ENCODE measurements at places on chromosomes 4 and X.
A peak's percentile ranks its signal among the peaks of the same experiment; 100 is the strongest.

- peak overlapping the region; percentile 75 for H3K4me3 ChIP-seq
- peaks cover 26% of the 10 kb centered on the region for H3K27me3 ChIP-seq
- no peaks in the 10 kb centered on the region for H3K36me3 ChIP-seq
- H3K27ac ChIP-seq, result no peak overlapping the region
Measured at GRCh38 chr4:105895583-105896460, 551 bp downstream of the NPNT start.

- H3K4me3 ChIP-seq, result no peak overlapping the region
- no peak overlapping the region for H3K27ac ChIP-seq
- no peak for DNase-seq
- H3K27me3 ChIP-seq, result no peaks in the 10 kb centered on the region
Measured at GRCh38 chrX:24575496-24575895, 71.7 kb downstream of the PCYT1B start.

DNA sequence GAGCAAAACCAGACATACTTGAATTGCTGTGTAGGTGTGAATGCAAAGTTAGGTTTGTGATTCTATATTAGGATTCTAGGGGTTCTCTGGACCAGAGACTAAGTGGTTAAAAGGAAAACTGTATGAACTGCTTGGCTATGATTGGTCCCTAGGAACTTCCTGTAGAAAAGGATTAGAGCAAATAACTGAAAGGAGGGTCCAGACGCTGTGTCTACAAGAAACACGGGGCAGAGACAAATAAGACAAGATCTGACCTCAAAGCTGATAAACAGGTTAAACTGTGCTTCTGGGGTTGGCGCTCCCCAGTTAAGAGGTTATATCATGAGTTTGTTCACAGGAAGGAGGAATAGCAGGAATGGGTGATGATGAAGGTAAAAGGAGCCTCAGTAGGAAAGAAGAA is 183.6 kb downstream of the MGST2 start:
- H3K36me3 ChIP-seq, result no peaks in the 10 kb centered on the region
- H3K4me3 ChIP-seq, result no peak overlapping the region
- no peaks in the 10 kb centered on the region for H3K4me1 ChIP-seq
- DNase-seq, result no peak

DNA sequence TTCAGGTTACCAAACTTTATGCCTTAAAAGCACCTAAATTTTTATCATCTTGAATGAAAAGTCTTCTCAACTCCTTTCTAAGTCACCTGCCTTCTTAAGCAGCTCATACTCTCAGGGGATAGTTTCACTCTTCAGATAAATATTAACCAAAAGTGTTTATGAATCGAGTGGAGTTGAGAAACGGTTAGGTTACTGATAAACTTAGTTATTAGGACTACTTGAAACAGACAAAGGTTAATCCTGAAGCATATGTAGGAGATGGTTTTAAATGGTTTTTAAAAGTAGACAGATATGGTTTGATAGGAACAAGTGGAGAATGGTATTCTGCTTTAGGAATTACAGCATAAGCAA is 32.8 kb downstream of the CLDN22 start:
- H3K36me3 ChIP-seq, result peaks cover 23% of the 10 kb centered on the region
- H3K4me3 ChIP-seq, result no peak overlapping the region
- H3K4me1 ChIP-seq, result no peaks in the 10 kb centered on the region

GRCh38 chrX:105502336-105502735 is 281.8 kb upstream of the TEX13A start:
- no peaks in the 10 kb centered on the region for H3K27me3 ChIP-seq
- no peak for DNase-seq
- no peak overlapping the region for H3K27ac ChIP-seq
- H3K4me3 ChIP-seq, result no peak overlapping the region
- no peaks in the 10 kb centered on the region for H3K36me3 ChIP-seq

- no peak overlapping the region for H3K4me3 ChIP-seq
- H3K27ac ChIP-seq, result no peak overlapping the region
- DNase-seq, result no peak
- H3K27me3 ChIP-seq, result no peaks in the 10 kb centered on the region
- no peaks in the 10 kb centered on the region for H3K36me3 ChIP-seq
Measured at GRCh38 chr4:182224192-182224850, 18.9 kb upstream of the TENM3 start.

- no peaks in the 10 kb centered on the region for H3K27me3 ChIP-seq
- H3K27ac ChIP-seq, result no peak overlapping the region
- H3K36me3 ChIP-seq, result peaks cover 3% of the 10 kb centered on the region
- no peak for DNase-seq
Measured at GRCh38 chr4:153741541-153741940, 18.3 kb downstream of the RNF175 start.

DNA sequence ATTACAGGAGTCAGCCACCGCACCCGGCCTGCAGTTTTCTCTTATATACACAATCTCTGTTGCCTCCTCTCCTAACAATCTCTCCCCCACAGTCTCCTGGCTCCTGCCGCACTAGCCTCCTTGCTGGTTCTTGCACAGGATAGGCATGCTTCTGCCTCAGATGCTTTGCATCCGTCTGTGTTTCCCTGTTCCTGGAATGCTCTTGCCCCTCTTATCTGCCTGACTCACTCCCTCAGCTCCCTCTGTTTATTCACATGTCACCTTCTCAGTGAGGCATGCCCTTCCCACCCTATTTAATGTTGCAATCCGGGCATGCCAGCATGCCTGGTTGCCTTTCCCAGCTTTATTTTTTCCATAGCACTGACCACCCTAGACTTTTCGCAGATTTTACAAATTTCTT is 161.9 kb downstream of the PHF8 start:
- no peak for DNase-seq
- H3K27ac ChIP-seq, result no peak overlapping the region
- no peaks in the 10 kb centered on the region for H3K27me3 ChIP-seq
- H3K36me3 ChIP-seq, result no peaks in the 10 kb centered on the region
- H3K4me3 ChIP-seq, result no peak overlapping the region

DNA sequence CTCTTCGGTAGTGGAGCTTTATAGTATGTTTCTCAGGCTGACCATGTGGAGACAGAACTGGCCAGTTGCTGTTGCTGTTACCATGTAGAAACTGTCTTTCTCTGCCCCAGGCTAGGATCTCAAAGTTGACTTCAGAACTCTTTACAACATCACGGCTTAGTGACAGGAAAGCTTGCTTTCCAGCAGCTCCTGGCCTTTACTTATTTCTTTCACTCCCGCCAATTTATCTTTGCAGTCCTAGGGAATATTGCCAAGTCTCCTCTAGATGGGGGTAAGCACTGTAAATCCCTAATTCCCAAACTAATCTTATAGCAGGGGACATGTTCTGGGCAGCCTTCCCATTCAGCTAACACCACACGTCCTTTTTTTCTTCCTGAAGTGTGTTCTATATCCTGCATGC is 631.6 kb downstream of the SPRY1 start:
- H3K4me1 ChIP-seq, result no peaks in the 10 kb centered on the region
- DNase-seq, result no peak
- H3K4me3 ChIP-seq, result no peak overlapping the region
- no peak overlapping the region for H3K27ac ChIP-seq
- no peaks in the 10 kb centered on the region for H3K36me3 ChIP-seq
- H3K27me3 ChIP-seq, result no peaks in the 10 kb centered on the region

- H3K4me1 ChIP-seq, result no peaks in the 10 kb centered on the region
- no peak overlapping the region for H3K4me3 ChIP-seq
- no peak for DNase-seq
- H3K27me3 ChIP-seq, result no peaks in the 10 kb centered on the region
Measured at GRCh38 chr4:42637104-42637503, 19.8 kb downstream of the ATP8A1 start.

- H3K27ac ChIP-seq, result no peak overlapping the region
- no peak overlapping the region for H3K4me3 ChIP-seq
- H3K4me1 ChIP-seq, result no peaks in the 10 kb centered on the region
- no peaks in the 10 kb centered on the region for H3K36me3 ChIP-seq
- DNase-seq, result no peak
- no peaks in the 10 kb centered on the region for H3K27me3 ChIP-seq
Measured at GRCh38 chrX:13022926-13023325, 21.5 kb downstream of the FAM9C start.

- H3K4me3 ChIP-seq, result no peak overlapping the region
- DNase-seq, result no peak
- H3K27ac ChIP-seq, result no peak overlapping the region
- no peaks in the 10 kb centered on the region for H3K36me3 ChIP-seq
Measured at GRCh38 chr4:112119353-112119783, 25.9 kb upstream of the FAM241A start.

- DNase-seq, result no peak
- no peaks in the 10 kb centered on the region for H3K36me3 ChIP-seq
- H3K4me3 ChIP-seq, result no peak overlapping the region
- H3K27ac ChIP-seq, result no peak overlapping the region
Measured at GRCh38 chr4:19214591-19215186, 1037.0 kb upstream of the SLIT2 start.

GRCh38 chrX:97021680-97022079 is 138.0 kb downstream of the RPA4 start:
- H3K4me1 ChIP-seq, result no peaks in the 10 kb centered on the region
- H3K27ac ChIP-seq, result no peak overlapping the region
- no peaks in the 10 kb centered on the region for H3K36me3 ChIP-seq
- DNase-seq, result no peak
- no peak overlapping the region for H3K4me3 ChIP-seq
- no peaks in the 10 kb centered on the region for H3K27me3 ChIP-seq

GRCh38 chr4:41026971-41027370 is 187.4 kb downstream of the APBB2 start:
- DNase-seq, result no peak
- H3K27me3 ChIP-seq, result no peaks in the 10 kb centered on the region
- no peaks in the 10 kb centered on the region for H3K36me3 ChIP-seq

DNA sequence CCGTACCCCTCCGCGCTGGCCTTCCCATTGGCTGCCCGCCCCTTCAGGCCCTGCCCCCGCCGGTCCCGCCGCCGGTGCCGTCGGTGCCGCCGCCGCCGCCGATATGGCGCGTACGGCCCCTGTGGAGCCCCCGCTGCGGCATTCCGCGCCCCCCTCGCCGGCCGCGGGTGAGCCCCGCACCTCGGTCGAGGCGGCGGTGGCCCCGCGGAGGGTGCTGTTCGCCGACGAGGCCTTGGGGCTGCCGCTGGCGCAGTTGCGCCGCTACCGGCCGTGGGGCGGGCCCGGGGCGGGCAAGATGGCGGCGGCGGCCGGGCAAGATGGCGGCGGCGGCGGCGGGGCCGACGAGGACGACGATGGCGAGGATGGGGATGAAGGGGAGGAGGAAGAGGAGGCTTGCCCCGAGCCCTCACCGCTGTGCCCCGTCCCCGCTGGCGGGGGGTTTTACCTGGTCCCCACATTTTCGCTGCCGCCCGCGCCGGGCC is at the start of gene PPP1R3F:
PPP1R3F (plus strand) TSS at position 27 of the 482 bp plus-strand sequence; CDS start at position 104, 77 bp downstream.
- H3K4me1 ChIP-seq, result peaks cover 2% of the 10 kb centered on the region
- H3K36me3 ChIP-seq, result no peaks in the 10 kb centered on the region
- no peaks in the 10 kb centered on the region for H3K27me3 ChIP-seq
- DNase-seq, result no peak

GRCh38 chr4:121056066-121056465 is 16.3 kb downstream of the NDNF start:
- H3K4me1 ChIP-seq, result no peaks in the 10 kb centered on the region
- no peak overlapping the region for H3K4me3 ChIP-seq
- H3K27me3 ChIP-seq, result no peaks in the 10 kb centered on the region
- no peaks in the 10 kb centered on the region for H3K36me3 ChIP-seq
- DNase-seq, result no peak
- H3K27ac ChIP-seq, result no peak overlapping the region

DNA sequence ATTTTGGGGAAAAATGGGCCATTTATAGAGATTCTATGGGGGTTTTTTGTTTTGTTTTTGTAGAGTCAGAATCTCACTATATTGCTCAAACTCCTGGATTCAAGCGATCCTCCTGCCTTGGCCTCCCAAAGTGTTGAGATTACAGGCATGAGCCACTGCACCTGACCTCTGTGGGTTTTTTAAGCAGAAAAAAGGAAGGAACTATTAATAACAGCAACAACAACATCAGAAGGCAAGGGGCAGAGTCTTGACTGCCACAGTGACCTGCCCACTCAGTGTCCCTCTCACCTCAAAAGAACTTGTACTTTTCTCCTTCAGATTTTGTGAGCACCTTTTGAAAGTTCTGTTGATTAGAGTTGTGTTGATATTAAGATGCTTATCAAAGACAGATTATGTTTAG is 48.1 kb downstream of the FNIP2 start:
- H3K36me3 ChIP-seq, result no peaks in the 10 kb centered on the region
- H3K4me3 ChIP-seq, result no peak overlapping the region
- no peaks in the 10 kb centered on the region for H3K4me1 ChIP-seq
- DNase-seq, result no peak

- H3K4me3 ChIP-seq, result no peak overlapping the region
- H3K27me3 ChIP-seq, result no peaks in the 10 kb centered on the region
- H3K36me3 ChIP-seq, result no peaks in the 10 kb centered on the region
Measured at GRCh38 chrX:374596-374995, 12.1 kb downstream of the PPP2R3B start.

DNA sequence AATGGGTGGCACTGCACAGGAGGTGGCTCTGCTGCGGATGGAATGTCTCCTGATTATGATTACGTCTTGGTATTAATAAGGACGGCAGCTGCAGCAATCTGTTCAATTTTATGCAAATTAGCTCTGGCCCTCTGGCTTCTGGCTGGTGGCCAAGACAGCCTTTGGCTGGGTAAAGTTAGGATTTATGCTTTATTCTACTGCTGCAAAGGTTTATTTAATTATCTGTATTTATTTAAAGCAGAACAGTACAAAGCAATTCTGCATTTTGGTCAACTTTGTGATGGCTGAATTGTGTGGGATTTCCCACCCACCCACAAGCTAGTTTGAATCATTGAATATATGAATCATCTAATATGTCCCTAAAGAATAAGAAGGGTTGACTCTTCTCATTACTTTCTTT is 745.6 kb upstream of the FAM241A start:
- H3K4me1 ChIP-seq, result no peaks in the 10 kb centered on the region
- no peak for DNase-seq
- H3K27me3 ChIP-seq, result no peaks in the 10 kb centered on the region
- H3K27ac ChIP-seq, result no peak overlapping the region

- H3K27me3 ChIP-seq, result no peaks in the 10 kb centered on the region
- H3K4me3 ChIP-seq, result no peak overlapping the region
- H3K36me3 ChIP-seq, result no peaks in the 10 kb centered on the region
- no peak overlapping the region for H3K27ac ChIP-seq
- no peaks in the 10 kb centered on the region for H3K4me1 ChIP-seq
Measured at GRCh38 chr4:89727238-89727637, 109.7 kb downstream of the SNCA start.

DNA sequence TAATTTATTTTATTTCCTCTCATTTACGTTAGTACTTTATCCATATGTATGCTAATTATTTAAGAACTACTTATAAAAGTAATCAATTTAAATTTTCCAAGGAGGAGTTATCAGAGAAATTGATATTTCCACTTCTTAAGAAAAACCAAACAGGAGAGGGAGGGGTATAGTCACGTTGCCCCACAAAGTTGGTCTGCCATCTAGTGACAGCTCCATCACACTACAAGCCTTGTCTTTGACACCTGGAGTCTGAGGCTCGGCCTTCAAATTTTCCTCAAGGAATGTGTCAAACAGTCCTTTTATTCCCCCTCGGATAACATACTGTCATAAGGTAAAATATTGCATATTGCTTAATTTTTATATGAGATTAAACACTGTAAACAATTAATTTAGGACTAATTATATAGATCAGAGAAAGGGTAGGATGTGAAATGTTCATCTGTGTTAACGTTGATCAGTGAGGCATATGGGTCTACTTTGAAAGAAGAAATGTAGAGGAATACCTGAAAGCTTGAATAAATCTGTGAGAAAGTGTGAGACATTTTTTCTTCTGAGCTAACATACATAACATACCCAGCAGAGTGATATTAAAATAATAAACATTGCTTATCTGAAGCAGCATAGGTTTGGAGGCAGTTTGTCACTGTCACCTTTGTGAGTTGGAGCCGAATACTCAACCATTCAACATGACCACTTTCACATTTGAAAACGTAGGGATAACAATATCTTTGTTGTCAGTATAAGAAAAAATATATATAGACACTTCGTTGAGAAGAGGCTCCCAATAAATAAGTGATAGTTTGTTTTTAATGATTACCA is 114.4 kb downstream of the GLRA3 start:
- peak; percentile 25 for DNase-seq
- H3K4me1 ChIP-seq, result no peaks in the 10 kb centered on the region
- H3K36me3 ChIP-seq, result no peaks in the 10 kb centered on the region
